ENCODE measurements at places on chromosomes 2 and 18.

DNA sequence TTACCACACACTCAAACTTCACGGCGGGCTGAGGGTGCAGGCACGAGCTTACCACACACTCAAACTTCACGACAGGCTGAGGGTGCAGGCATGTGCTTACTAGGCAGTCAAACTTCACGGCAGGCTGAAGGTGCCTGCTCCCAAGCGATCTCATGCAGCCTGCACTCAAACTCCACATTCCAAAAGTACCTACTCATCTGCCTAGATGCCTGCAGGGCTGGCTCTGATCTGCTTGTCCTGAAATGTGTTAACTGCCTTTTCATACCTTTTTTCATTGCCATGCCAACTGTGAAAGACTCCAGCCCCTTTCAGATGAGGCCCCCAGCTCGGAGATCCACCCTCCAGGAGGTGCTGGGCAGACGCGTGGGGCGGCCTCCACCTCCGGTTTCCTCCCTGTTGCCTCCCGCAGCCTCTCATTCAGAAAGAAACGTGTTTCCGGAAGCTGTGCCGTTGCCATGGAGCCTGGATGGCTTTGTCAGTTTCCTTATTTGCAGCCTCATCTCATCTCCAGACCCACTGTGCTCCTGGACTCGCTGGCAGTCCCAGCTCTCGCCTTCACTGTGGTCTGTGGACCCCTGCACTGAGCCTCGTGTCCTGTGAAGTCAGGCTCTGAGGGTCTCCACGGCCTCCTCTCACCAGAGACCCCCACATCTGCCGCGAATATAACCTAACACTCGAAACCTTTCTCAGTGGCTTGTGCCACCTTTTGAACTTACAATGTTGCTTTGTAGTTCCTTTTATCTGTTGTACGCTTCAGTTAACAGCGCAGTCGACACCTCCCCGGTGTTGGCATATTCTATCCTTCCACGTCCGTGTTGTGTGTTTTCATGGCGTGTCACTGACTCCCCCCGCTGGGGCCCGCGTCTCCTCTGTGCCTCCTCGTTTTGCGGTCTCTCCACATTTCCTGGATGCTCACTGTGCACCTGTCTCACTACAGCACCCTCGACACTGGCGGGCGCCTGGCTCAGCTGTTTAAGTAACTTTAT is 106.1 kb upstream of the ALKAL2 start:
- peak; percentile 68 for DNase-seq

DNA sequence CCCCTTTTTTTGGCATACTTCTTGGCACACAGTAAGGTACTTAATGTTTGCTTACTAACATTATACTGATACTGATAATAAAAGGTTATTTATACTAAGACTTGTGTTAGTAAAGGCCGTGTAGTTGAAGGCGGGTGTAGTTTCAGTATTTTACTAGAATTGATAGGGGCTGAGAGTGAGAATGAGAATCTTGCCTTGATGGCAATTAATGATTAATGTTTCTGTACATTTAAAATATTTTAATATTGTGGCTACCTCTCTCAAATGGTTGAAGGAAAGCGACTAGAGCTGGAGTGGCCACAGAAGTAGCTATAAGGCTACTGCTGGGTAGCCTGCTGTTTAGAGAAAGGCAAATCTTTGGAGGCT is 29.3 kb downstream of the PELI1 start:
- DNase-seq = no peak

- no peak for DNase-seq
These were observed 53.2 kb upstream of the ALKAL2 start for GRCh38 chr2:341017-341542.

GRCh38 chr18:54561706-54562267 is 29.3 kb upstream of the DYNAP start:
- DNase-seq = no peak

DNA sequence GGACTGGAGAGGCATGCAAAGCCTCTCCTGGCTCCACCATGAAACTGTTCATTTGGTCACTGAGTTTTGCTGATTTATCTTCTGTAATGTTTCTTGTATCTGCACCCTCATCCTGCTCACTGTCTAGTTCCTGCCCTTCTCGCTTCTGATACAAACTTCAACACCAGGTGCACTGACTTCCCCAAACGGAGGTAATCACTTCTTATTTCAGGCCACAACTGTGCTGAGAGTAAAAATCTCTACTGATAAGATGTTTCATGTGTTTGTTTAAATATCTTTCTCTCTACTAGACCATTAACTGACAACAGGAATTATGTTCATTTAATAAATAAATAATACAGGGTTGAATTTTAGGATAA is 10.9 kb upstream of the NT5C1B start:
- no peak for DNase-seq

DNA sequence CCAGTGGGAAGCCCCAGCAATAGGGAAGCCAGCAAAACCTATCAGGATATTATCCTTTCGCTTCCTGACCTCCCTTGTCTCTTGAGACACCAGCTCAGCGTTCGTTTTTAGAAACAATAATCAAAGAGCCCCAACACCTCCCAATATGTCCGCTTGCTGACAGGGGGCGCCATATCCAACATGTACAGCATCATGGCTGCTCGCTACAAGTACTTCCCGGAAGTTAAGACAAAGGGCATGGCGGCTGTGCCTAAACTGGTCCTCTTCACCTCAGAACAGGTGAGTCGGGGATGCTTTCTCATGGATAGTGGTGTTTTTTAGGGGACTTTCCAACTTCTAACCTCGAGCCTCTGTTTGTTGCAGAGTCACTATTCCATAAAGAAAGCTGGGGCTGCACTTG is 28.7 kb downstream of the GAD1 start:
- DNase-seq = no peak

DNA sequence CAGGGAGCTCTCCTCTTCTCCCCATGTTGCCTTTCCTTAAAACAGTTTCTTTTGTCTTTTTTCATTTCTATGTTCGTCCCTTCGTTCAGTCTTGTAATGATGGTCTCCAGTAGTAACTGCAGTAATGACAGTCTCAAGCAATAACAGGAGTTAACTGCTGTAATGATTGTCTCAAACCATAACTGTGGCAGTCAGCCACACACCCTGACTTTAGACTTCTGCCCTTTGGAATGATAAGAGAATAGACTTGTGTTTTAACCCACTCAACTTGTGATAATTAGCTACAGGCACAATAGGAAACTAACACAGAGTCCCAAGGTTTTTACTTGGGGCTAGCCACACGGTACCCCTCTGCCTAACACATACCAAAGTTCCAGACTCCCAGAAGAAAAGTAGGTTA is 12.1 kb downstream of the TMEM131 start:
- DNase-seq = no peak

DNA sequence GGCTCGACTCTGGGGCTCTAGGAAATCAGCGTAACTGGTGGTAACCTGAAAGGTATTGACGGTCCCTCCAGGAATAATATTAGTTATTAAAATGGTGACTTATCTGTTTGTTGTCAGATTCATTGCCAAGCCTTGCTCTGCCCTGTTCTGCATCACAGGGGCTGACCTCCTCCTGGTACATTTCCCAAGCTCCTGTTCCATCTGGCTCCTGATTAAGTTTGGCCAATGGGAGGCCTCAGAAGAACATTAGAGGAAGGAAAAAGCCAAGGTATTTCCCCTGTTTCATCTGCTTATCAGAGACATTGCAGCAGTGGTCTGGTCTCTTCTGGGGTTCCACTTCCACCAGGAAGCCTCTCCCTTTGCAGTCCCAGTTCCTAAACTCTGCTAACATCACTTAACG is 527.0 kb downstream of the TNS1 start:
- DNase-seq = no peak

DNA sequence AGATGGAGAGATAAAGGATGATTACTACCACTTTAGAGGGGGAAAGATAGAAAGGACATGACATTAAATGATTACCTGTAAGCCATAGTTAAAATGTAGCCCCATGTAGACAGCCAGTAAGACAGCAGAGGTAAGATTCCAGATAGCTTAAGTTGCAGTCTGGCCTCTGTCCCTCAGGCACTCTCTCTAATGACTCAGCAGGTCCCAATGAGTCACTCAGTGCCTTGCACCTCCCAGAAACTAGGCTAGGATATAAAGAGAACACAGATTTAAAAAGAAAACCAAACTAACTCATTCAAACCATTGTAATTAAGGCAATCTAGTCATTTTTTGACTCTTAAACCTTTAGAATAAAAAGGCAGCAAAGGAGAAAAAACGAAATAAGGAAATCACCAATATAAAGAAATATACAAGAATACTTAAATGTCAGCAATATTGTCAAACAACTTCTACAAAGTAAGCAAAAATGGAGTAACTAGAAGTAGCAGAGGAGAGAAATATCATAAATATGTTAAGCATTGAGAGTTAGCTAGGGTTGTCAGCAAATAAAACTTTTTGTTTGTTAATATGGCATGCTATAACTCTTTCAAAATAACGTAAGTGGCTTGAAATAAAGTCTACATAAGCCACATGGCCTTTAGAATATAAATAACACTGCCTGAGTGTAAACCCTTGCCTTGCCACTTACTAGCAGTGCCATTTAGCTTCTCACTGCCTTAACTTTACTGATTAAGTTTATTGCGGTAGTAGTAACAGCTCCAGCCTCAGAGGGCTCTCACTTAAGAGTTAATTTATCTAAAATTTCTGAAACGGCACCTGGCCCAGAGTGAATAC is 48.5 kb downstream of the SOCS6 start:
- DNase-seq = no peak
